ENCODE measurements at places on chromosomes 16 and 17.

DNA sequence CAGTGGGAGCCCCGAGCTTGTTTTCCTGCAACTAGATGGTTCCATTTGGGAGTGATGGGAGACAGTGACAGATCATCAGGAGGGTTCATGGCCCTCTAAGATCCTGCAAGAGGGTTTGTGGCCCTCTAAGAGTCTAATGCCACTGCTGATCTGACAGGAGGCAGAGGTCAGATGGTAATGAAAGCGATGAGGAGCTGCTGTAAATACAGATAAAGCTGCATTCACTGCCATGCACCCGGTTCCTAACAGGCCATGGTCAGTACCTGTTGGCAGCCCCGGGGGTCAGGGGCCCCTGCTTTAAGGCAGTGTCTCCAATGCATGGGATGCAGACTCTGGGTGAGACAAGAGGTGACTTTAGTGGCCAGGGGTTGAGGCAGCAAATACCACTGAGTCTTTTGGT, 30.8 kb downstream of the SLC12A3 start:
- no peak for DNase-seq

GRCh38 chr16:72819345-72819744, 228.6 kb downstream of the ZFHX3 start:
- no peak for DNase-seq

- no peak for DNase-seq
Observed at GRCh38 chr17:3576970-3577369, 19.4 kb upstream of the TRPV3 start.

- no peak for DNase-seq
Observed at GRCh38 chr17:49583889-49584288, 8.2 kb downstream of the NXPH3 start.

DNA sequence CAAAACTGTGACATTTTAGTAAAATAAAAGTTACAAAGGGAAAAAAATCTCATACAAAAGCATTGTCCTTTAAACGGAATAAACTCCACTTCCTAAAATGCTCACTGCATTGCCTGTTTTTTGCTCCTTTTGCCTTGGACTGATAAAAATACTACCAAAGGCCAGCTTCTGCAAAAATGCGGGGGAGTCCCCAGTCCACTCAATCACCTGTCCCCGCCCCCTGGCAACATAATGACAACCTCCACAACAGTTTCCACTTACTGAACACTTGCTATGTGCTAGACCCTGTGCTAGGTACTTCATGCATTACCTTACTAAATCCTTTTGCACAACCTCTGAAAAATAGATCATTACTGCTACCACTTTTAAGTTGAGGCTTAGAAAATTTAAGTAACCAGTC, 172.7 kb upstream of the CCL2 start:
- DNase-seq = no peak

GRCh38 chr17:50139185-50139783, 9.3 kb upstream of the SAMD14 start:
- DNase-seq = no peak

DNA sequence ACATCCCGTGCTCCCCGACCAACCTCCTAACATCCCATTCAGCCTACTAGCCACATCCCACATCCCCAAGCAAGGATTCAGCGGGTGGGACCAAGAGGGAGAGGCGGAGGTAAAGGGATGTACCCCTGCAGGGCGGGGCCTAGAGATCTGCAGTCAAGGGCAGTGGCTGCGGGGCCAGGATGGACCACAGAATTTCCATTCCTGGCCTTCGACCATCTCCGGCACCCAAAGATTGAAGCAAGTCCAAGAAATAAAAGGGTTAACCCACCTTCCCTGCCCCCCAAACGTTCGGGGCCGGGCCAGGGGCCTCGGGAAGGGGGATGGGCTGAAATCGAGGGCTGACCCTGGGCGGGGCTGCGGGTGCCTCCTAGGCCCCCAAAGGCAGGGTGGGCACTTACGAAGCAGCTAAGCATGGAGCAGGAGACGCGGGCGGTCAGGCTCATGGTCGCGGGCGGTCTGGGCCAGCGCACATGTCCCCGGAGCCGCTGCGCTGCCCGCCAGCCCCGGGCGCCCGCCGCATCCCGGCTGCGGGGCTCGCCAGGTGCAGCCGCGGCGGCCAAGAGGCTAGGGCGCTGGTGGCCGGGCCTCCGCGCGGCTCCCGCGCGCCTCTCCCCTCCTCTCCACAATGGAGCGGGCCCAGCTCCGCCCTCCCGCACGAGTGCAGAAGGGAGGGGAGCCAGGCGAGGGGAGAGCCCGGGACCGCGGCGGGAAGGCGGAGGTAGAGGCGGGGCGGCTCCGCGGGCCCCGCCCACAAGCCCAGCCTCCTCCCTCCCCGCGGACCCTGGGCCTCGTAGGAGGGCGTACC, at the start of gene MTMR4:
MTMR4 (minus strand) TSS at position 674 of the 805 bp plus-strand sequence; CDS start at position 443, 231 bp downstream.
- peak; percentile 31 for DNase-seq

GRCh38 chr16:53207810-53208752, 153.3 kb downstream of the CHD9 start:
- peak; percentile 87 for DNase-seq

DNA sequence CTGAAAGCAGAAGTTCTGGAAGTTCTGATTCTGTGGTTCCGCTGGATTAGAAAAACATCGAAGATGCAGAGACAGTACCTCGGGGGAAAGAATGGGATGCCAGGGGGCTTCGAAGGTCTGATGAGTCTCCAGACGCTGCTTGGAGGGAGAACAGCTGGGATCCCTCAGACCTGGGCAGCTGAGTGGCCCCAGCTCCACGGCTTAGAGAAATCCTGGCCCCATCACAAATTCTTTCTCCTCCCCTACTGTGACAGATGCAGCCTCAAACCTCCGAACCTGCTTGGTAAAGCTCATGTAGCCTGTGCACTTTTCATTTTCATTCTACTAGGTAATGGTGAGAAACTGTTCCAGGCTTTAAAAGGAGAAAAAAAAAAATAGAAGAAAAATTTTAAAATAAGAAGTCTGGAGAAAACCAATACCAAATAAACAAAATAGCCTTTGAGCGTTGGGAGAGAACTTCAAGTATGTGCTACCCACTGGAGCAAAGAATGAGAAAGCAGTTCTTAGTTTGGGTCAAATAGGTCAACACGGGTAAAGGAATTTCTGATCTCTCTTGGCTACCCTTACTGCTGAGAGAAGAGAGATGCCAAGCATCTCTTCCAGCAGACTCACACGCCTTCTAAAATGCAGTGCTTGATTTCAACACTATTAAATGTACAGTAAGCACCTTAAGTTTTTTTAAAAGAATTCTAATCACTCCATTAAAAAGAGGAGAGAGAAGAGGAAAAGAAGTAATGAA, 19.9 kb downstream of the MAF start:
- no peak for DNase-seq

DNA sequence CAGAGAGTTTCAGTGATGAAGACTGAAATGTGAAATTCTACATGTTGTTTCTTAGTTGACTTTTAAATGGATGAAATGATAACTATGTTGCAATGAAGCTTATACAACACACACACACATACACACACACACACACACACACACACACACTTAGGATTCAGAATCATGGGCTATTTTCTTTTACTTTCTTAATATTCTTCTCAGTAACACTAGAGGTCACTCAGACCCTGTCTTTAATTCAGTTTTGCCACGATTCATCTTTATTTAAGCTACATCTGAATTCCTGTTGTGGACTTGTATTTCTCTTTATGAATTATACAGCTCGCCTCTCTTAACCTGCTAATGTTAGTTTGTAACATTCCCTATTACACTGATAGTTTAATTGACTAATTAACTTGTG, 109.6 kb upstream of the GOT2 start:
- no peak for DNase-seq

DNA sequence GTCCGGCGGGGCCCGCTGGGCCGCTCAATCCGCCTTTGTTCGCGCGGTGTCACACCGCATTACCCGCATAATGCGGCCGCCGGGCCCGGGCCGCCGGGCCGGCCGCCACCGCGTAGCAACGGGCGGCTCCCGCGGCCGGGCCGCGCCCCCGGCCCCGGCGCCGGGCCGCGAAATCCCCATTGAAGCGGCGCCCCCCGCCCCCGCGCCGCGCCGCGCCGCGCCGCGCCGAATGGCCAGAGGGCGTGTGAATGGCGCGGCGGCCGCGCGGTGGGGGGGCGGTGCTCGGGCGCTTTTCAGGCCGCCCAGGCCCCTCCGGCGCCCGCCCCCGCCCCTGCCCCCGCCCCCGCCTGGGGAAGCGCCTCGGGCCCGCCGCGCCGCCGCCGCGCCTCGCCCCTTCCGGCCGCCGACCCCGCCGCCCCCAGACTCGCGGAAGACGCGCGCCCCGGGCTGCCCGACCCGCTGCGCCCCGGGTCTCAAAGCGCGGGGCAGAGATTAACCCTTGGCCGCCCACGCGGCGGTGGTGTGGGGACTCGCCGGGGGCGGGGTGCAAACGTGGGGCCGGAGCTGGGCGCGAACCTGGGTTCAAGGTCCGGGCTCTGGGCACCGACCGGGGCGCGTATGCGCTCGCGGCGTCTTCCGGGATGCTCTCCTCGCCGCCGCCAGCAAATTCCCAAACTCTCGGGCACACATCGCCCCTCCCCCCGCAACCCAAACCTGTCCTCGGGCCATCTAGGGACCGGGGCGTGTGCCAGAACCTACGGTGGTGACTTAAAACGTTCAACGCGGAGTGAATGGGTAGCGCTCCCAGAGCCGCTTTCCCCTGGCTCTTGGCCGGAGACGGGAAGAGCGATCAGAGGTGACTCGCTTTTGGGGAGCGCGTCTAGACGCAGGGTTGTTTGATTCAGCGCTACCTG, 46.7 kb downstream of the WNT3 start:
- peak; percentile 32 for DNase-seq

GRCh38 chr17:49695698-49696232, 12.0 kb downstream of the SLC35B1 start:
- no peak for DNase-seq

- DNase-seq = peak; percentile 11
Observed at GRCh38 chr17:7632492-7632894, 2.6 kb downstream of the SHBG start.

GRCh38 chr17:56934280-56934679, 20.4 kb upstream of the TRIM25 start:
- no peak for DNase-seq

GRCh38 chr17:73467651-73468050, 155.8 kb upstream of the CDC42EP4 start:
- no peak for DNase-seq

DNA sequence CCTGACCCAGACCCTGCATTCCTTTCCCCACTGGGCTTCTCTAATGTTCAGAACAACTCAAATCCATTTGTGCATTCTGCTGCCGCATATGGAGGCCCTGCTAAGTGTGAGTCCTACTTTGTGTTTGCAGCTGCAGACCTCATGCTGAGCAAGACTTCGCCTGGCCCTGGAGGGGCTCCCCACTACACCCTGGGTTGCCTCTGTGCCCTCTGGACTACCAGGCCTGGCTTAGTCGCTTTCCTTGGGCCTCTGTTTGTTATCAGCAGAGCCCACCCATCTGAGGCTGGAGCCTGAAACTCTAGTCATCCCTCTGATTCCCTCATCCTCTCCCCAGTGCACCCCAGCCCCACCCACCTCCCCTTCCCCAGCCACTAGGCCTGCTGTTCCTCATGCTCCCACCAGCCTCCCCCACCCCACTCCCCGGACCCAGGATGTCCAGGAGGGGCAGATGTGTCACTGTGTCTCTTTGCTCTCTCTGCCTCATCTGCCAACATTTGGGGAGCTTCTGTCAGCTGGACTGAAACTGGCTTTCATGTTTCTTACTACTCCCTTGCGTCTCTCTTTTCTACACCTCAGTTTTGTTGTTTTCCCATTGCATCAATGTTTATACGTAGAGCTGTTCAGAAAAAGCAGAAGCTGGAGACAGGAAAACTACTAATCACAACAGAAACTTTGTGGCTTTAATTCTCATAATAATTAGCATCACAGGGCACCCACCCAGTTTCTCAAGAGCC, 17.9 kb upstream of the CD300E start:
- no peak for DNase-seq

DNA sequence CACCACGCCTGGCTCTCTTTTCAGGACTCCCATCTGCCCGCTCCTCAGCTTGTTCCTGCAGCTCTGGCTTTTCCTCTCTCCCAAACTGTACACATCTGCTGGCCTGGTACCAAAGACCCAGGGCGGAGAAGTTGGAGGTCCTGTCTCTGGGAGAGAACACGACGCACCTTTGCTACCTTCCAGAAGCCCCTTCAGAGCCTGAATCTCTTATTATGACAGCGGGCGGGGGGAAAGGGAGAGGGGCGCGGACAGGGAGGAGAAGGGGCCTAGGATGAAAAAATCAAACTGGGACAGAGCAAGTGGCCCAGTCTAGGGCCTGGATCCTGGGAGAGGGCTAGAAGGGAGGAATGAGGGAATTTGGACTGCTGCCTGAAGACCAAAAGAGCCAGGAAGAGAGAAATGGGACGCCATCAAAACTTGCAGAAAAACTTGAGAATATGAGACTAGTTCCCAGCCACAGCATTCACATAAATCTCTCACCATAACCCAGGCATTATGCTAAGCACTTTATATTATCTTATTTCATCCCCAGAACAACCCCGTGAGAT, 2.5 kb upstream of the PER1 start:
- no peak for DNase-seq

- no peak for DNase-seq
Observed at GRCh38 chr16:52488837-52489289, 58.1 kb downstream of the TOX3 start.

- DNase-seq = no peak
Observed at GRCh38 chr17:69882281-69882680, 192.7 kb upstream of the KCNJ16 start.

GRCh38 chr16:13896543-13897182, 23.3 kb upstream of the ERCC4 start:
- DNase-seq = no peak

- DNase-seq = no peak
Observed at GRCh38 chr16:1619976-1620375, 7.8 kb downstream of the CRAMP1 start.

DNA sequence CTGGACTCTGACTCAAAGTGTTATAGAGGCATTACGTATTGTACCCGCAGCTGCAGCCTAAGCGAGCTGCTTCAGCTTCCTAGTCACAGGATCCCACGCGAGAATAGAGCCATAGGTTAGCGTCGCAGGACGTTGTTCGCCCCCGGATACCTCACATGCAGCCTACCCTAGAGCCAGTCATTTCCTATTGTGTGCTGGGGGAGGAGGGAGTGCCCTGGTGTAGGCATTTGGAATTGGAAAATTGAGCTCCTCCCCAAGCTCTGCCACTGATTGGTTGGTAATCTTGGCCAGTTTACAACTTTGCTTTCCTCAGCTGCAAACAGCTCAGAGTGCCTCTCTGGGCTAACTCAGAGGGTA, 530 bp downstream of the NAA60 start:
- DNase-seq = no peak

- DNase-seq = no peak
Observed at GRCh38 chr17:65013613-65014391, 42.7 kb downstream of the GNA13 start.

DNA sequence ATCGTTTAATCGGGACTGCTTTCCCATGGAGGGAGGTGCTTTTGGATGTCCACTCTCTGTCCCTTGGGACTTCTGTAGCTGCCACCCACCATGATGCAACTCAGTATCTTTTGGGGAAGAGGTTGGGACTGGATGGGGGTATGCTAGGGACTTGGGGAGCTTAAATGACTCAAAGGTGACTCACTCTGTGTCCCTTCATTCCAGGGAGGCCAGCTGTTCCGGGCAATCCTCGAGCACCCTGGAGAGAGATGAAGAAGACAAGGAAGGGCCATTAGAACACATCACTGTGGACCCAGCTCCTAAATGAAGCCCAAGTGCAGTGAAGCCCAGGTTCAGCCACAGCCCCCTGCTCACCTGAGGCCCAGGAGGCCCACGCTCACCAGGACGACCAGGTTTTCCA, 4.6 kb downstream of the COL1A1 start:
- DNase-seq = no peak

- no peak for DNase-seq
Observed at GRCh38 chr16:1420111-1420539, 422 bp downstream of the UQCC4 start.

All from DMS79 treated with DMSO at 0.1 percent for 48 hours (cell line).